ENCODE measurements at places on chromosomes 6 and 20.

DNA sequence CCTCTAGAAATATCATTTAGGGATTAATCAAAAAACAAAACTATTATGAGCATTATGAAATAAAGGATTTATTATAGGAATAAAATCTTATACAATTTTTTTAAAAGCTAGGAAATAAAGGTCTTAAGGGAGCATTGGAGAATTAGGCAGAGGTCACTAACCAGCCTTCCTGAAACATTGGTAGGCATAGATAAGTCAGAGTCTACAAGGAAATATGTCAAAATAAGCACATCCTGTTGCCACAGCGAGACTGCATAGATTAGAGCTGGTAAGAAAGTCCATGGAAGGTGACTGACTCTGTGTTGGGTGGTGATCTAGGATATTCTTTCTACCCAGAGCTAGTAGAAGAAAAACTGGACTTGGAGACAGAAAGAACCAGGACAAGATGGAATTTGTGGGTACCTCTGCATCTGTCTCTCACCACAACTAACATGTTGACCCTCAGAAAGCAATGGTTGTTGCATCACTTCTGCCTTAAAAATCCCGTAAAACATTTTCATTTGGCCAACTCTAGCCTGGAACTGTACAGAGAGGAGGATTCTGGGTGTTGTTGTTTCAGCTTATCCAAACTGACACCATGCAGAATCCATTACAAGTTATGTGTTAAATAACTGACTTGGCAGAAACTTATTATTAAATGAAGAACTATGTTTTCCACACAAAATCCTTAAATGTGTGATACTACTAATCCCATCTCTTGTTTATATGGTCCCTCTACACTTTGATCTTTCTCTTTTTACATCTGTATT, 77.1 kb downstream of the FBXO5 start:
- DNase-seq: no peak

GRCh38 chr20:48209102-48209501, 423.8 kb upstream of the SULF2 start:
- DNase-seq: no peak

- DNase-seq: peak; percentile 3
Observed at GRCh38 chr6:130697995-130698535, 129.1 kb upstream of the SMLR1 start.

GRCh38 chr20:45951925-45952834, 17.7 kb downstream of the PCIF1 start:
- DNase-seq: no peak

- no peak for DNase-seq
Observed at GRCh38 chr6:227074-227782, 65.1 kb upstream of the DUSP22 start.

GRCh38 chr6:54431466-54431865, 123.2 kb downstream of the TINAG start:
- DNase-seq: no peak

GRCh38 chr20:20293691-20294385, 74.1 kb upstream of the INSM1 start:
- DNase-seq: no peak

DNA sequence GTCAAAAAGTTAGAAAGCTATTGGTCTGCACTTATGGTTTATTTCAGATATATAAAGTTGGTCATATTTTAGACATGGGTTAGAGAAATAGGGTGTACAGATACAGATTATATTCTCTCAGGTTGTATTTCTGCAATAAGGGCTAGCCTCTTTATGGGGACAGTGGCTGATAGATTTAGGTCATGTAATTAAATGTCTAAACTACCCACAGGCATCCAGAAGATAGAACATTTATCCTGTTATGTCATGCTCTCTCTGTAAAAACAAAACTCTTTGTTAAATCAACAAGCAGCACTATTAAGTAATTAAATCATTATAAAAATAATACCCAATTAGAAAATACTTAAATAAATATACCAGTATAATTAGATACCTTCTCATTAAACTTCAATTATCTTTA, 612.6 kb upstream of the CITED2 start:
- no peak for DNase-seq

DNA sequence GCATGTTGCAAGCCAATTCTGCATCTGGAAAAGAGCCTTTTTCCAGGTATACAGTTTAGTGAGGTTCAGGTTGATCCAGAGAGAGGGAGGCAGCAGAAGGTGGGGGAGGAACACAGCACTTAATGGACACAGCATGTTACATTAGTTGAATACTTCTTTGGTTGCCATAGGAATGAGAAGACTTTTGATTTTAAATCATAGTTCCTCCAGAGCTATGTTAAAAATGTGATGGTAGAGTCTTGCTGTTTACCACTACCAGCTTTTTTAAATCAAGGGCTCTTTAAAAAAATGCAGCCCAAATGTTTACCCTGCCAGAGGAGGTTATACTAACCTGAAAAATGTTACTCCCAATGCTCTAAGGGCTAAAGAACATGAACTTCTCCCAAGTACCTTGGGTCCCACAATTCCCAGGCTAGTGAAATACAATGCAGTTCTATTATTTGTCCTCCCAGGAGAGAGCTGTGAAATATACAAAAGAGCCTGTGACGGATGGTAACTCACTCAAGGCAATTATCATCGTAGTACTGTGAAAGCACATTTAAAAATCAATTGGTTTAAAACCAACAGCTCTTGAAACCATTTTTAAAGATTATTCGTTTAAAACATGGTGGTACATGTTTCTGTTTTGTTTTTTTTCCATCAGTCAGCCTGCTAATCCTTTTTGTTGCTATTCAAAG, 6.9 kb upstream of the PHACTR1 start:
- DNase-seq: no peak

GRCh38 chr20:17933711-17934110, 34.9 kb downstream of the SNX5 start:
- DNase-seq: no peak

DNA sequence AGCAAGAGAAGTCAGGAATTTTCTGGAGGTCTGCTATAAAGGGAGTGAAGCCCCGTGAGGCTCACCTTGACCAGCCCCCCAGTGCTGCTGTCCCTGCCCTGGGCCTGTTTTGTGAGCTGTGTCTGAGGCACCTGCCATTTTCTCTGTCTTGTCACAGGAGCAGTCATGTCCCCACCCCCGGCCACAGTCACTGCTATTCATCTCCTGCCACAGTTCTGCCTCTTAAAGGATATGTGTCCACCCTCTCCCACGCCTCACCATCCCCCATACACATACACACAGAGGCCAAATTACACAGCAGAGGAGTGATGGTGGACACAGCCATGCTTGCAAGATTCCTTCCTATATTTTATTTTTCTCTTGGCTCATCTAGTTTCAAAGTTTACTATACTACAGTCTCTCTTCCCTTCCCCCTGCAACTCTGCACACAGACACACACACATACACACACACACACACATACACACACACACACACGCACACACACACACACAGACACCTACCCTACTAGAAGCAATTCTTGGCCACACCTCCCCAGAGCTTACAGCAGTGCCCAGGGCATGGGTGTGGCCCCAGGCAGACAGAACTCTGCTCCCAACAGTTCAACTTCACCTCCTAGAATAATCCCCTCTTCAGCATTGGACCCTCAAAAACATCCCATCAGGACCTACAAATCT, 68.7 kb upstream of the TAB2 start:
- DNase-seq: no peak

- no peak for DNase-seq
Observed at GRCh38 chr6:147131532-147132128, 72.6 kb upstream of the STXBP5 start.

DNA sequence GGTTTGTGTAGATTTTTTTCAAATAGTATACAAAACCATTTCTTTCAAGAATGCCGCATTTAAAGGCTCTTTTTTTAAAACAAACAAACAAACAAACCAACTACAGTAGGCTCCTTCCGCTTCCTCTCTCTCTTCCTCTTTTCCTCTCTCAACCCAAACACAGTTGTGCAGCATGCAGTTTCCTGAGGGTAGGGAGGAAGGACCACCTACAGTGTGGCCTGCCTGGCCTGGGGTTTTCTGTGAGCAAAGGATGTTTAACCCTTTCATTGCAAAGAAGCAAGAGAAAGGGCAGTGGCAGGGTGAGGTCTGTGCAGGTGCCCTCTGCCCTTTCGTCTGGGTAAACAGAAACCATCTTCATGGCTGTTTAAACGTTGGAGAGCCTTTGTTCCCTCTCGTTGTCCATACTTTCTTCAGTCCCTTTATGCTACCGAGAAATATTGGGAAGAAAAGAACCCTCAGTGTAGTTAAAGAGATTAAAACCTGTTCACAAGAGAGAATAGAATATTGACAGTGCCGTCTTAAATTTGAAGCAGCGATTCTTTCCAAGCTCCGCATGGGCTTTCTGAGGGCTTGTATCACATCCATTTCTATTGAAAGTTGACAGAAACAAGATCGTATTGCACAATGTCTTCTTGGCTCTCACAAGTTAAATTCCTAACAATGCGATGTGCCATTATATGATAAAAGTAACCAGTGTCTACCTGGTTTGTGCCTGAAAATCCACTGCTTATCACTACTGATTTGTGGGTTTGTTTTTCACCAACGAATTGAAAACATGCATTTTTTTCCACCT, 215.5 kb upstream of the SNX9 start:
- DNase-seq: no peak

DNA sequence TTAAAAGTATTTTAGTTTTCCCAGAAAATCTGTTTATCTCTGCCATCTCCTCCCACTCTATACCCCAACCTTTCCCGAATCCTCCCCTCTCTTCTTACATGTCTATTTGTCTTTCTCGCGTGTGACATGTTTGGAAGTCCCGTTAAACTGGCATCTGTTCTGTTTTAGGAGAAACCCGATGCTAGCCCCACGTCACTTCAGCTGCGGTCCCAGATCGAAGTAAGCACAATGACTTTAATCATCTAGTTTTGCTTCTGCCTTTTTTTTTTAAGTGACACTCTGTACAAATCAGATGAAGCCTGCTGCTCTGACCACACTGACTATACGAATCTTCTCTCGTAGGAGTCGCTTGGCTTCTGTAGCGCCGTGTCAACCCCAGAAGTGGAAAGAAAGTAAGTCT, 97.4 kb downstream of the SASH1 start:
- DNase-seq: no peak

DNA sequence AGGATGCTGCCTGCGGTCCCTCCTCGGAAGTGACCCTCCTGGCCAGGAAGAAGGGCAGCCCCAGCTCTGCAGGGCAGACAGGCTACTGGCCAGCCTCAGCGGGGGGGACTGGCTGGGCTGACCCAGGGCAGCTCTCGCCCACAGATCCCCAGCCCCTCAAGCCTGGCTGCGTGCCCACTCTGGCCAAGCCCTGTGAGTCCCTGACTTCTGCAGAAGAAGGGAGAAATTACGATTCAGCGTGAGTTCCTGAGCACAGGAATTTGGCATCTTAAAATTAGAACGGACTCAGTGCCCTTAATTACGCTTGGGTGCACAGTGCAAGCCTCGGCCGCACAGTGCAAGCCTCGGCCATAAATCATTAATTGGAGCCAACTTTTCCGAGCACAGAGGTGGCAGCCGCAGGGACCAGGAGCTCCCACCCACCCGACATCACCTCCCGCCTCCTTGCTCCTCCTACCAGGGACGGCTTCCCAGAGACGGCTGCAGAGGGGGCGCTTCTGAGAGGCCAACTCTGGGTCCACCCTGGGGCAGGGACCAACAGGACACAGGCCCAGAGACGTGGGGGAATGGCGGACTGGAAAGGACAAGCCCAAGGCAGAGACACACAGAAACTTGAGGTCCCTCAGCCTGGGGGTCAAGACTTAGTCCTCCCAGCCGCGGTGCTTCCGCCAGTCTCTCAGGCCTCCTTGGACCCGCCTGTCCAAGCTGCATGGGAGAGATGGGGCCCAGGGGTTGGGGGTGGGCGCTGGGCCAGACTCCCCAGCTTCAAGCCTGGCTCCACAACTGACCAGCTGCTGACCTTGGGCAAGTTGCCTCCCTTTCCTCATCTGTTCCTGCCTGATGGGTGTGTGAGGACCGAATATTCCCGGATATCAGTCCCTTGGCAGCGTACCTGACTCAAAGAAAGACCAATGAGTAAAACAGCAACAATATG, 165.4 kb downstream of the TAF4 start:
- no peak for DNase-seq

DNA sequence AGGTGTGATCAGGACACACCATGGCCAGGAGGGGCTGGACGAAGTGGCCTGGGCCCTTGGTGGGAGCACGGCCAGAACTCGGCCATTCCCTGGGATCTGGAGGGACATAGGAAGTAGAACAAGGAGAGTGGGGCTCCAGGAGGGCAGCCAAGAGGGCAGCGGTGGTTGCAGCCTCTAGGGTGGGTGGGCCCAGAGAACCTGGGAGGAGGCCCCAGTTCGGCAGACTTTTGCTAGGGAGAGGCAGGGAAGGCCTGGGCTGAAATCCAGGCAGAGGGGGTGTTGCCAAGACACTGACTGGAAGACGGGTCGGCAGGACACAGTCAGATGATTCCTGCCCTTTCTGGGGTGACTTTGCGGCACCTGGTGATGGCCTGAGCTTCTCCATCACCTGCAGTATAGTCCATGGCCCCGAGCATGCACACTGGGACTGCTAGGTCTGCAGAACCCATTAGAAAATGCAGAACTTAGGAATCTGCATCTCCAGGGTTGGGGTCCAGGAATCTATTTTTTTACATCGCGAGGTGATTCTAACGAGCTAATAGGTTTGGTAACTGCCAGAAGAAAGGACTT, 224.8 kb downstream of the SYNDIG1 start:
- DNase-seq: no peak
